ENCODE measurements at places on chromosomes 1 and 21. TPM values are rescaled to one million over a fixed set of nuclear protein-coding genes. Genes with fewer than 3 reads are reported as not detected.

- DNase-seq = no peak
Observed at GRCh38 chr1:176512966-176513365, 50.0 kb downstream of the PAPPA2 start.

GRCh38 chr1:38991638-38992411 is 749 bp downstream of the AKIRIN1 start:
- no peak for DNase-seq

DNA sequence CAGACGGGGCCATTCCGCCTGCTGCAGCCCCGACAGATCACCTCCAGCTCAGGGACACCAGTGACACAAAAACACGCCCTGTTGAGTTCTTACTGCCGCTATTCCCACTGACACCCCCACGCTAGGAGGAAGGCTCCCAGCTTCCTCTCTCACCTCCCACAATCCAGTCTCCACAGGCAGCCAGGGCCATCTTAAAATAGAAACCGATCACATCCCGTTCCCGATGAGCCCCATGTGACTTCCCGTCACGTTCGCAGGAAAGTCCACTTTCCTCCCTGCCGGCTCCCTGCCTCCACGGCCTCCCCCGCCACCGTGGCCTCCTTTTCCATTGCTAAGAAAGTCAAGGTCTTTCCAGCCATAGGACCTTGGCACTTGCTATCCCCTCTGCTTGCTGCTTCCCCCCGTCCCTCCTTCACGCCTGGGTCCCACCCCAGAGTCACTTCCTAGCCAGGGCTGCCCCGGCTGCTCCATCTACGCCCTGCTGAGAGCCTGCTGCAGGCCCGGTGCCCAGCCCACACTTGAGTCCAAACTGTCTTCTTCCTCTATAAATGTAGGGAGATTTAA is 24.0 kb upstream of the DDOST start:
- no peak for DNase-seq

Gene TRIM67
- total RNA-seq = not detected

Gene BRINP3
- total RNA-seq = not detected

Gene COL9A2
- 3.2 TPM for total RNA-seq

Gene FCRL5
- 1.0 TPM for total RNA-seq

GRCh38 chr1:239879321-239880170 is 212.1 kb upstream of the FMN2 start:
- DNase-seq = no peak

GRCh38 chr1:55957276-55957675 is 622.1 kb downstream of the PLPP3 start:
- DNase-seq = no peak

- DNase-seq = no peak
Observed at GRCh38 chr1:94231746-94232145, 5.6 kb downstream of the ARHGAP29 start.

DNA sequence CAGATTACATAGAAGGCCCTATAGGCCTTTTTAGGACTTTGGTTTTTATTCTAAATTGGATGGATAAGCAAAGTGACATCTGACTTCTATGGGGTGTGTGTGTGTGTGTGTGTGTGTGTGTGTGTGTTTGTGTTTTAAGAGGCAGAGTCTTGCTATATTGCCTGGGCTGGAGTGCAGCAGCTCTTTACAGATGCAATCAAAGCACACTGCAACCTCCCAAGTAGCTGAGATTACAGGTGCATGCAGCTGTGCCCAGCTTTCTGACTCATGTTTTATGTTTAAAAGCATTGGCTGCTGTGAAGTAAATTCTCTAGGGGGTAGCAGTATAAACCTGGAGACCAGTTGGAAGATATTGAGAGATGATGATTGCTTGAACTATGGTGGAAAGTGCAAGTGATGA is 12.4 kb upstream of the EVI5 start:
- DNase-seq = no peak

- DNase-seq = no peak
Observed at GRCh38 chr1:47527653-47528272, 89.9 kb downstream of the FOXD2 start.

Gene CRP
- total RNA-seq = not detected

- DNase-seq = peak; percentile 79
Observed at GRCh38 chr21:41777951-41778815, 11.3 kb upstream of the RIPK4 start.

Data from H1 (cell line).